ENCODE measurements at places on chromosomes 1 and 21. TPM values are rescaled to one million over a fixed set of nuclear protein-coding genes. Genes with fewer than 3 reads are reported as not detected.
A peak's percentile ranks its signal among the peaks of the same experiment; 100 is the strongest.

- peak; percentile 53 for DNase-seq
Observed at GRCh38 chr1:26598890-26599289, 69.3 kb downstream of the RPS6KA1 start.

- DNase-seq, result no peak
Observed at GRCh38 chr1:25099343-25099951, 132.9 kb downstream of the SYF2 start.

DNA sequence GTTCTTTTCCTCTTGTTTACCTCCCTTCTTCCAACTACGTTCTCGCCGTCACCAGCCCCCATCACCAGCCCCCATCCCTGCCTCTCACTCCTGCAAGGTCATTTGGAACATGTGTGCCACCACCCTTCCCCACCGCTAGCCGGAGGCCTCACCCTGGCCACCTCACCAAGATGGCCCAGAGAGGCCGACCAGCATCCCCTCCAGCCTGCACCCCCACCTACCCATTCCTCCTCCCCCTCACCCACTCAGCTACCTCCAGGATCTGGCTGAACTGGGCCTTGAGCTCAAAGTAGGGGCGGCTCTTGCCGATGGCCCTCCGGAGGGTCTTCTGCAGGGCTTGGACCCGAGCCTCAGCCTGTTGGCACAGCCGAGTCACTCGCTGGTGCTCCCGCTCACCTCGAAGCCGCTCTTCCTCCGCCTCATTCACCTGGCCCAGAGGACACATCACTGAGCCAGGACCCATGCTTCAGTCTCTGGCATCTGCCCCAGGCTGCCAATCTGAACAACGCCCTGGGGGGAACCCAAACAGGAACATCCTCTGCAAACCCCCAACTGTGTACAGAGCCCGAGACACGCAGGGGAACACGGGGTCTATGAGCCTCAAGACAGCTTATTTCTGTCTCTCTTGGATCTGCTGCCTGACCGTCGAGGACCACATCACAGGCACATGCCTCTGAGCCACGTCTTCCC is 12.8 kb downstream of the SH3BP5L start:
- DNase-seq, result no peak

The LENEP gene
- not detected for total RNA-seq

GRCh38 chr21:35138665-35139381 is 89.7 kb upstream of the RUNX1 start:
- peak; percentile 90 for DNase-seq

The RPE65 gene
- not detected for total RNA-seq

The PIGR gene
- total RNA-seq, result 3.8 TPM

DNA sequence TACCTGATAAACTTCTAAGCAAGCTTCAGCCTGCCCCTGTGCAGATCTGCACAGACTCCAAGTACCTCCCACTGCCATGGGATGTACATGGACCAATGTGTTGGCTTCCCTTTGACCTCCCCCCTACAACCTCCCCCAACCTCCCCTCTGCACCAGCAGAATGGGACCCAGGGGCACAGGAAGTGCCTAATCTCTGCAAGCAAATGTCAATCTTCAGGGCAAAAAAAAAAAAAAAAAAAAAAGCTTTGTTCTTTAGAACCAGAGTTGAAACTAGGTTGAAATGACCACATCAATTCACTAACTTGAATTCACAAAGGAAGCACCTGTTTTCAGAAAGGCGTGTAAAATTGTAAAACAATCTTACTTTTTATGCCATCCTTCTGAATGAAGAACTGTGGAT is 53.9 kb upstream of the TIAM1 start:
- no peak for DNase-seq

All from renal cortical epithelial cell (primary cell).